ENCODE measurements at places on chromosomes 4 and X. TPM values are rescaled to one million over a fixed set of nuclear protein-coding genes. Genes with fewer than 3 reads are reported as not detected.

GRCh38 chrX:7088968-7089615, 58.4 kb upstream of the STS start:
- DNase-seq = no peak

- no peak for DNase-seq
These were observed 211.5 kb upstream of the MID1 start for GRCh38 chrX:10831716-10832502.

GRCh38 chr4:152696764-152697261, 17.0 kb upstream of the TMEM154 start:
- no peak for DNase-seq

DNA sequence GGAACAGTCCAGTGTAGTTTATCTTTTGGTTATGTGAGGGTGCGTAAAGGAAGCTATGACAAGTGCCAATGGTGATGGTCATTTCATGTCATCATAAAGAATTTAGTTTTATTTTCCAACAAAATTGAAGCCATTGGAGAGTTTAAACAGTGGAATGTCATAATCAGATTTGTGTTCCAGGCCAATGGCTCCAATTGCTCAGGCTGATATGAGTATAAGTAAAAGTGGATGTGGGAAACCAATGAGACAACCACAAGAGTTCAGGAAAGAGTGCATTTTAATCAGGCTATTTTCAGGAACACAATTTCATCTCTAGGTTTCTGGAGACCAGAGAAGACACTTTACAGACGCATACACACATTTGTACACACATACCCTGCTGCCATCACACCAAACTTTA, 20.7 kb downstream of the SPANXC start:
- no peak for DNase-seq

Gene TMSB15A
- total RNA-seq = not detected

Gene NHS
- 8.3 TPM for total RNA-seq

Data from vagina (tissue), 2 donors.